ENCODE measurements at places on chromosomes 2 and 18.

DNA sequence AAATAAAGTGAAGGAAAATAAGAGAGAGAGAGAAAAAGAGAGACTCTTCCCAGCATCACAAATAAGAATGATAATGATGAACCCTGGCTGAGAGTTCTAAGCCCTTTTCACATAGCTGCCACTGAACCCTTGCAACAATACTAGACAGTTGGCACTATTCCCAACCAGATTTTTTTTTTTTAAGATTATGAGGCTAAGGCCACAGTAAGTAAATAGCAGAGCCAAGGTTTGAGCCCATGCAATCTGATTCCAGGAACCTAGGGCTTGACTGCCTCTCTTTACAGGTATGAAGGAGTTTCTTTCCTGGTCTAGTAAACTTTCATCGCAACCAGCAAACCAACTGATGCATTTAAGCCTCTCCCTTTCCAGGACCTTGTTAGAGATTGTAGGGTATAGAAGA is 424.6 kb downstream of the NCKAP5 start:
- DNase-seq, result no peak

DNA sequence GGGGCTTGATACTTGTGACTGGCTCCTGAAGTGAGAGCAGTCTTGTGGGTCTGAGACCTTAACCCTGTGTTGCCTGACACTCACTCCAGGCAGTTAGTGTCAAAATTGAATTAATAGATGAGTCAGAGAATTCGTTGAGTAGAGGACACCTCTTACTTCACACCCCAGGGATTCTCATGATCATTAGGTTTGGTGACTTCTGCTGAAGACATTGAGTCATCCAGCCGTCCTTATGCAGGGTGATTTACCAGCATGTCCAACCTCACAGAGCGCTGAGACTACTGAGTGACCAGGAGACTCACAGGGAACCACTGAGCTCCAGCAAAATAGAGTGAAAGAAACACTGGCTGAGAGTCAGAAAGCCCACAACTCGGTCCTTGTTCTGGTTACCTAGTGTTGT is 36.0 kb upstream of the EVA1A start:
- no peak for DNase-seq

DNA sequence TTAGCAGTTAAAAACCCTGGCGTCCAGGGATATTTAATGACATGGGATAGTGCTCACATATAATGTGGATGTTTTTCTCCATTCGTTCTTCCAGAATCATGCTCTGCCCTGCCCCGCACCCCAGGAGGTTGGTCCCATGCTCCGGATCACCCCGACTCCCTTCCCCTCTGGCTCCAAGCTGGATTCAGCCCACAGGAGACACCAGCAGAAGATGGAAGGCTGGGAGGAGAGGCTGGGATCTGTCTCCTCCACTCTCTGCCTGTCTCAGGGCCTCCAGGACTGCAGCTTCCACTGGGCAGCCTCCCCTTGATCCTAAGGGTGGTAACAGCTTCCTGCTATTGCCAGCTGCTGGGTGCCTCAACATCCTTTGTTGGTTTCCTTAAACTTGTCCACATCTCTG is 24.5 kb downstream of the TMEM177 start:
- no peak for DNase-seq

- DNase-seq, result no peak
Measured at GRCh38 chr2:157150747-157151146, 106.8 kb upstream of the GALNT5 start.

DNA sequence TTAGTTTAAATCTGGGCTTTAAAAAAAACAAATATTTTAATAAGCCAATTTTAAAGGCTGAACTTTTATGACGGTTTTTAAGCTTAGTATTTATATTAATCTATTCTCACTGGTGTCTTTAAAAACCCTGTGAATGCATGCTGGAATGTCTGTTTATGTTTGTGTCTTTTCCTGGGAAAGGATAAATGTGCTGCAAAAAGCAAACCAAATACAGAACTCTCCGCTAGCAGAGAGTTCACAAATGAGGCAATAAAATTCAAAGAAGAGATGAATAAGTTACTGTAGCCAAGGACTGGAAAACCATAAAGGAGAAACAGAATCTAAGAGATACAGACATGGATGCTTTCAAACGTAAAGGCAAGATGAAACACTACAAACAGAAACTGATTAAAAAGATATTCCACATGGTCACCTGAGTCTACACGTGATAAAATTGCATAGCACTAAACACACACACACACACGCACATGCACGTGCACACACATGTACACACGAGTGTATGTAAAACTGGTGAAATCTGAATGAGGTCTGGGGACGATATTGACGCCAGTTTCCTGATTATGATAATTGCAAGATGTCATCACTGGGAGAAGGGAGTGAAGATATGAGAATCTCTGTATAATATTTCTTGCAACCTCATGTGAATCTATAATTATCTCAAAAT is 4.5 kb downstream of the TWIST2 start:
- DNase-seq, result no peak

DNA sequence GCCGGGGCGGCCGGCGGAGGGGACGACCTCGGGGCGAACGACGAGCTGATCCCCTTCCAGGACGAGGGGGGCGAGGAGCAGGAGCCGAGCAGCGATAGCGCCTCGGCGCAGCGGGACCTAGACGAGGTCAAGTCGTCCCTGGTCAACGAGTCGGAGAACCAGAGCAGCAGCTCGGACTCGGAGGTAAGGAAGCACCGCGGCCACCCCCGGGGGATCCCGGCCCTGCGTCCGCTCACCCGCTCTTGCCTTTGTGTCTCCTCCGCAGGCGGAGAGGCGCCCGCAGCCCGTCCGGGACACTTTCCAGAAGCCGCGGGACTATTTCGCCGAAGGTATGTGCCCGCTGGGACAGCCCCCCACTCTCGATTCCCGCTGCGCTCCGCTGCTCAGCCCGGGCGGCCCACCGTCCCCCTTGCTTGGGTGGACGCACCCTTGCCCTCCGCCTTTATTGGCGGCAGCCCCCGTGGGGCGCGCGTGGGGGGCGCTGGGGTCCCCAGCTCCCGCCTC is 611 bp downstream of the TCF7L1 start:
- peak; percentile 22 for DNase-seq

DNA sequence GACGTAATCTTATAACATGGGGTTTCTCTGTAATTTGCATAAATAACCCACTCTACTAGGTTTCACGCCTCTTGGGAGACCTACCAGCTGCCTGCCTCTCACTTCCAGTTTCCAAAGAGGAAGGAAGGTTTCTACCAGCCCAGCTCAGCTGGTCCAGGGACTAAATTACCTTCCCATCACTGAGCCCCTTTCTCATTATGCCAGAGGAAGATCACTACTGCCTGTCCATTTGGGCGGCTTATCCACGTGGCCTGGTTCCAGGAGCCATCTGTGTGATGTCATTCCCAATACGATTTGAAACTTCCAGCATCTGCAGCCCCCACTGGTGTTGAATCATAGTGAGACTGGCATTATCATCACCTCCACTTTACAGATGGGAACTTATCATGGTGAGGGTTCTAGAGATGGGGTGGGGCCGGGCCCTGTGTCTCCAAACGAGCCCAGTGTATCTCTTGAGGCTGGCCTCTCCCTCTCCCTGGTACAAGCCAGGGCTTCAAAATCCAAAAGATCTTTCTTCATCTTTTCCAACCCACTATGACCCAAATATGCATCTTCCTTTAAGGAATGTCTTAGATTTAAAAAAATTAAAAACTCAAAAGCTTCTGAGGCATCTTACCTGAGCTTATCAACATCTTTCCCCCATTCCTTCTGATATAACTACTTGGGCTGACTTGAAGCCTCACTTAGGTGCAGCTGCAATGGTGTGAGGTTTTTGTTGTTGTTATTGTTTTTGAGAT is 140.8 kb downstream of the DDX1 start:
- peak; percentile 13 for DNase-seq

GRCh38 chr18:39681061-39681460 is 2115.5 kb upstream of the CELF4 start:
- DNase-seq, result no peak

- no peak for DNase-seq
Measured at GRCh38 chr2:59924346-59924745, 629.1 kb downstream of the BCL11A start.

GRCh38 chr2:25251422-25252273 is 83.3 kb upstream of the POMC start:
- DNase-seq, result peak; percentile 74

DNA sequence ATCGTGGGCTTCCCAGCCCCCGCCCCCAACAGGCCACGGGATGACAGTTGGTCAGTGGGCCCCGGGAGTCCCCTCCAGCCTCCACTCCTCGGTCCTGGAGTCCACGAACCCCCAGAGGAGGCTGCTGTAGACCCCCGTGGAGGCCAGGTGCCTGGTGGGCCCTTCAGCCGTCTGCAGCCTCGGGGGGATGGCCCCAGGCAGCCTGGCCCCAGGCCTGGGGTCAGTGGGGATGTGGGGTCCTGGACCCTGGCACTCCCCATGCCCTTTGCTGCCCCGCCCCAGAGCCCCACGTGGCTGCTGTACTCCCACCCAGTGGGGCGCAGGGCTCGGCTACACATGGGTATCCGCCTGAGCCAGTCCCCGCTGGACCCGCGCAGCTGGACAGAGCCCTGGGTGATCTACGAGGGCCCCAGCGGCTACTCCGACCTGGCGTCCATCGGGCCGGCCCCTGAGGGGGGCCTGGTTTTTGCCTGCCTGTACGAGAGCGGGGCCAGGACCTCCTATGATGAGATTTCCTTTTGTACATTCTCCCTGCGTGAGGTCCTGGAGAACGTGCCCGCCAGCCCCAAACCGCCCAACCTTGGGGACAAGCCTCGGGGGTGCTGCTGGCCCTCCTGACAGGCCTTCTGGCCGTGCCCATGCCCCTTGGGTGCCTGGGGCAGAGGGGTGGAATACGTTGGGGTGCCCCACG is 7.6 kb downstream of the NEU4 start:
- no peak for DNase-seq

GRCh38 chr2:228853151-228853550 is 417.9 kb downstream of the PID1 start:
- no peak for DNase-seq

DNA sequence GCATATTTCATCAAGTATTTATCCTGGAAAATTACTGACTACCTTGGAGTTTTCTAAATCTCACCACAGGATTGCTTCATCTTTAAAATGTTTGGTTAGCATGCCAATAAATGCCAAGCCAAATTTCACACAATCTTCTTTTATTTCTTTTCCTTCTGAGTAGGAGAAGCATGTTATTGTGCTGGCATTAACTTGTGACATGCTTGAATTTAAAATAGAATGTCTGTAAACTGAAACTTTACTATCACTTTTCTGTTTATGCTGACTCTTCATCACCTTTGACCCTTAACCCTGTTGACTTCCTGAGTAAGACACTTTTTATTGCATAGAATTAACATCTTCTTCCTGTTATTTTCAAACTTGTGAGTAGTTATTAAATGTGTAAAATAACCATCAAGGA is 56.2 kb upstream of the LRRTM4 start:
- no peak for DNase-seq

DNA sequence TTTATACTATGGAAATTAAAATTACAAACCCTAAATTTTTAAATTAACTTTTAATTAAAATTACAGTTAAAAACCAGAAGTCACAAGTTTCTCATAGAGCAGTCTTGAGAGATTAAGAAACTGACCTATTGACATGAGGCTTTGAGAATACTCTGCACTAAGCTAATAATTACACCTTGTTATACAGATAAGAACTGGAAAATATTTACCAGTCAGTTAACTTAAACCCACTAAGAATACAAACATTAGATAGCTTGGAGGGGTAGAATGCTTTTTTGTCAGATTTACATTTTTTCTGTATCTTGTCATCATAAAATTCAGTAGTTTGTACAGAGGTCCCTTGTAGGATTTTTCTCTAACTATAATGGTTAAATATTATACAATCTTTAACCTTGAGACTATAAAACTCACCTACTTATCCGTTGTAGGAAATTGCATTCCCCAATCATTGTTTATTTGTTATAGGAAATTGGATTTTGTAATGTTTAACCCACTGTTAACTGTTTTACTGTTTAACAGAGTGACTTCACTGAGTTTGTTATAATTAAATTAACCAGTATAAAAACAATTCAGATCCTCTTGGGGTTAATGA is 219.7 kb upstream of the PKDCC start:
- DNase-seq, result no peak

- DNase-seq, result peak; percentile 28
Measured at GRCh38 chr18:10057894-10058791, 144.3 kb downstream of the VAPA start.

DNA sequence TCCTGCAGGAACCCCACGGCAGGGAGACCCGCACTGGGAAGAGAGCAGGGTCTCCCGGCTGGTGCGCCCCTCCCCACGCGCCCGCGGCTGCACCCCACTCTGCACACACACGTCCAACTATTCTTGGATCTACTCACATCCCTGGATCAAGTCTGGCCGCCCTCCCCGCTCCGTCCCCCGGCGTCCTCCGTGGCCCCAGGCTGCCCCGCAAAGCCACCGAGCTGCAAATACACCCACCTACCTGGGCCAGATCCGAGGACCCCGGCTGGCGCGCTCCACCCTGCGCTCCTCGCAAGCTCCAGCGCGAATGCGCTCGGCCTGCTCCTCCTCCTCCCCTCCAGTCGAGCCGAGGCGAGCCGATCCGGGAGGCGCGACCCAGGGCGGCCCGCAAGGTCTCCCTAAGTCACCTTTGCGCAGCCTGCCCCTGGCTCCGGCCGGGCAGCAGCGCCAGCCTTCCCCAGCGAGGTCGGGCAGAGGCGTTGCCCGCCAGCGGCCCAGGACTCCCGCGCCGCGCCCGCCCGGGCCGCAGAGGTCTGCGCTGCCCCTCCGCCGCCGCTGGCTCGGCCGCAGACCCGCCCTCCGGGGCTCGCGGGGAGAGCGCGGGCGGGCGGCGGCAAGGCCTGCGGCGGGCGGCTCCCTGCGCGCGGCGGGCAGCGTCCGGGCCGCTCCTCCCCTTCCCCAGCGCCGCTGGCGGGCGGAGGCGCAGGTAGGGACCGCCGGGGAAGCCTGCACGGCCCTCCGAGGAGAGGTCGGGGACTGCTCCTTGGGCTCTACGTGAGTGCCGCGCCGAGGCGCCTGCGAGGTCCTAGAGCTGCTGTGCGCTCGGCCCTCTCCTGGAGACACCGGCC is 126.0 kb downstream of the OSBPL1A start:
- peak; percentile 46 for DNase-seq

- DNase-seq, result no peak
Measured at GRCh38 chr2:152243761-152244640, 68.4 kb upstream of the STAM2 start.

DNA sequence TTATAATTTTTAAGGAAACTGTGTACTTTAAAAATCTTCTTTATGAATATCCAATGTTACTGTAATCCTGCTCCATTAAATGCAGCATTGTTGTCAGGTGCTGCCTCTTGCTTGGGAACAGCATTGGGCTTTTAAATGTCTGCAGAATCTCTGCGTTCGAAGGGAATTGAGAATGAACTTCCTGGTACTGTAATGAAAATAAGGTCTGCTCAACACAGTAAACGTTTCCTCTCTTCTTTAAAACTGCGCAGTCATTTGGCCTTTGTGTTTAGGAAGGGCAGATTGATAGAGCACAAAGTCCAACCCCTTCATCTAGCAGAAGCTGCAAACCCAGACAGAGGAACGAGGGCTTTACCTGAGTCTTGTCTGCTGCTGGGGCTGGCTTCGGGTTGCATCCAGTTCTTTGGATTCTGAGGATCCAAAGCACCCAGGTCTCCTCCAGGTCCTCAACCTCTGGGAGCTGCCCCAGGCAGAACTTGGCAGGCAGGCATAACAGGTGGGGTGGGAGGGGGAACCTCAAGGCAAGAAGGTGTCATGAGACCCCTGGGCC is 104.5 kb downstream of the UGGT1 start:
- no peak for DNase-seq

GRCh38 chr2:109384308-109385271 is 229.2 kb downstream of the SEPTIN10 start:
- DNase-seq, result no peak

GRCh38 chr2:173803449-173803848 is 161.7 kb downstream of the SP3 start:
- no peak for DNase-seq

- no peak for DNase-seq
Measured at GRCh38 chr2:28610583-28611201, 114.8 kb downstream of the PLB1 start.

GRCh38 chr2:106124905-106125549 is 69.1 kb downstream of the UXS1 start:
- no peak for DNase-seq
